Hematopoietic multipotent progenitor cell treated with erythropoietin and hydrocortisone succinate and interleukin-3 and kit ligand, for 6 days (in vitro differentiated cells): ENCODE measurements at places on chromosomes 5 and 9.

DNA sequence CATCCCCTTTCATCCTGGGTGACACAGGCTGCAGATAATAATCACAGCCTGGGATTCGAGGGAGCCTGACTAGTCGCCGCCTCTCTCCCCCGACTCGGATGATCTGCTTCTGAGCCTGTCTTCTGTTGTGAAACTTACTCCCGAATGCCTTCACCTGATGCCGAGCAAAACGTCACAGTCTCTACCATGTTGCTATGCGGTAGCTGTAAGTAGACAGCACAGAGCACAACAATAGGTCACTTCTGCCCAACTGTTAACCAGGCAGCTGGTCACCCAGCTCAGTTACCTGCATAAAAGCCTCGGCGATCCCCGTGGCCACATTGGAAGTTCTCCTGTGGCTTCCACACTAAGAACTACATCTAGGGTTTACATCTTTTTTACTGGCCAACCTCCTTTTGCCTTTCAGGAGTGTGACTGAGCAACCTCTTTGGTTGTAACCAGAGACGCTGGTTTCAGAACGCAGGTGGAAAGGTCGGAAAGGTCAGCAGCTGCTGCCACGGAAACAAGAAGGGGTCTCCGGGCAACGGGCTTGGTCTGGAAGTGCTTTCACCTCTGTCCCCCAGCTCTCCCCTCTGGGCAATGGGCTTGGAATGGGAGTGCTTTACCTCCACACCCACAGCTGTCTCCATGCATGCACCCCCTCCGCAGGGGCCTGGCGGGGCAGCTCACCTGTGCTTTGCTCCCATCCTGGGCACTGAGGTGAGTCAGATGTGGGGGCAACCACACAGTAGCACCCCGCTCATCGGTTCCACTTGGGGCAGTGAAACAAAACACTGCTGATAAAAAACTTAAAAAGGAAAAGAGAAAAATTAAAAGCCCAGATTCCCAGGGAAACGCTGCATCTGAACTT is 7.6 kb upstream of the PPP1R26 start:
- no peak for DNase-seq

DNA sequence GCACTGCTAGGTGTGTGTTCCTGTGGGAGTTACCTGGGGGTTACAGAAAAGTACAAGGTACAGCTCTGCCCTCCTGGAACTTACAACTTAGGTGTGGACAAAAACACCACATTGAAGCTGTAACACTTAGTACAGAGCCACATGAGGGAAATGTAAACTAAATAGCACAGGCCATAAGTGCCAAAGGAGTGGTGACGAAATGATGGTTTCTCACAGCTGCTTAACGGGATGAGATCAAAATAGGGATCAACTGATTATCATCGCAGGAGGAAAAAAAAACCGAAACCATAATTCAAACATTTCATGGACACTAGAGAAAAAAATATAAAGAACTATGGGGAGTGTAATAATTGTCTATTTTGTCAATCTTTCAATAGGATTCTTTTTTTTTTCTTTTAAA is 5.9 kb downstream of the LIX1 start:
- no peak for DNase-seq

- DNase-seq: peak; percentile 46
These were observed 506.0 kb upstream of the CDH10 start for GRCh38 chr5:25150819-25151218.

DNA sequence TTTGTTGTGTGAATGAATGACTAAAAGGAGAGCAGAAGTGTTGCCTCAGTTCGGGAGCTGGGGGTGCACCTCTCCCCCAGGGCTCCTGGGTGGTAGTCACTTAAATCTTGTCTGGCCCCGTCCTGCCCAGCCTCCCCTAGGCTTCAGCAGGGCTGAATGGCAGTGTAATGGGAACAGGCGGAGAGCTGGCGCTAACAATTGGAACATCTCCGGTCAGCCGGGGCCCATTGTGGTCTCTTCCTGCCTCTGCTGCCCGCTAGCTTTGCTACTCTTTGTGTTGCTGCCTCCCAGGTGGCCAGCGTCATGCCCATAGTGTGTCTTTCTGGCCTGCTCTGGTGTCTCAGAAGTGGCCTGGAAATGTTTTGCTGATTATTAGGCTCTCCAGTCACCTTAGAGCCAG is 62.3 kb downstream of the RGS3 start:
- no peak for DNase-seq

- DNase-seq: no peak
These were observed 319.5 kb downstream of the ADGRV1 start for GRCh38 chr5:90878081-90878480.

DNA sequence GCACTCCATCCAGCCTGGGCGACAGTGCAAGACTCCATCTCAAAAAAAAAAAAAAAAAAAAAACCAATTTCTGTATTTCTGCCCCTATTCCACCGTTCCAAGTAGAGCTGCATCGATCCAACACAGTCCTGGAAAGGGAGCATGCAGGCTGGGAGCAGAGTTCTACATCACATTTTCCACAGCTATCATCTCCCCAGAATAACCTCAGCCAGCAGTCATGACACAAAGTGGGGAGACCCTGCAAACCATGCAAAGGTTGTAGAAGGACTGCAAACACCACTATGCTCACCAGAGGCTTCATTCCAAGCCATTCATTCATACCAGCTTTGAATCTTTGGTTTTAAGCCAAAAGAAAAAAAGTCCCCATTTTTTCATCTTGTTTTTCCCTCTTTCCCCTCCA is 20.8 kb upstream of the ZNF354A start:
- no peak for DNase-seq
